ENCODE measurements at places on chromosomes 11 and 22.

DNA sequence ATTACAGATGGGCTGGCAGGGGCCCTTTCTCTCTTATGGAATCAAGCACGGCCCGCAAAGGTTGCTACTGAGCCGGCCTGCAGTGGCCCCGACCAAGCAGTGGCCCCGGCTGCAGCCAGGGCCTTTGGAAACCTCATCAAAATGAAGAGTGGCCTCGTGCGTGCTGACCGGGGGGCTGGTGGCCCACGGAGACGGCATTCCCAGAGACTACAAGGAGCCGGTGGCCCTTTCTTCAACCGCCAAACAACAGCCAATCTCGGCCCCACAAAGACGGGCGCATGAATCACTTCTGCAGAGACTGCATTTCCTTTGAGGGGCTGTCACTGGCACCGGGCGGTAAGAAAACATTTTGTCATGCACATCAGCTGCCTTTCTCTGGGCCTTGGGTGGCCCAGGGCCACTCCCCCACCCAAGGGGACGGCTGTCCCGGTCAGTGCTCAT is 43.1 kb upstream of the FGF3 start:
- DNase-seq, result no peak

DNA sequence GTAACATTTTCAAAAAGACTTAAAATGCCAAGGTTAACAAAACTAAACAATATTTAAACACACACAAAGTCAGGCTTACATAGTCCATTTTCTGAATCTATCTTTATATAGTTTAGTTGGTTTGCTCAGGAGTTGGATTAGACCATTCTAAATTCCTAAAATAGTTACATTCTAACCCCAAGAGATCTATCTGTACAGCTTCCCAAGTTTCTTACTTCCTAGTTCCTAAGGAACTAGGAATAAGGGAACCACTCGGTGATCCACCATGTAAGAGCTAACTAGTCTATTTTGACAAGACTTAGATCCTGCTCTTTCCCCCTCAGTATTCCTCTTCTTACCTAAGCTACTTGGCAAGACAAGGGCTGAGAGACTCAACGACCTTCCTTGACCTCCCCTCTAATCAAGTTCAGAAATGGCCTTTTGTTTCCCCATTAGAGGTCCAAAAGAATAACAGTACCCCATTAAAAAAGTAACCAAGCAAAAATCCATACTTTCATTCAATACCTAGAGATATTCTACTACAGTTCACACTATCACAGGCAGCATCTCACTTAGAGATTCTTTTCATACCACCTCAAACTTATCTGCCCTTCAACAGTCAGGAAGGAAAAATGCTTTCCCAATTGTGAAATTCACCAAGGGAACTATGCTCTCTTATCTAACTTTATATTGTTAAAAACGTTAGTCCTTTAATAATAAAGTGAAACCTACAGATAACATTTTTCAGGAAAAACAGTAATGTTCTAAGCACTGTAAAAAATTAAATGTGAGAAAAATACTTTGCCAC is 253.1 kb downstream of the TTC28 start:
- DNase-seq, result no peak

GRCh38 chr11:110858547-110858921 is 146.3 kb upstream of the ARHGAP20 start:
- DNase-seq, result no peak

DNA sequence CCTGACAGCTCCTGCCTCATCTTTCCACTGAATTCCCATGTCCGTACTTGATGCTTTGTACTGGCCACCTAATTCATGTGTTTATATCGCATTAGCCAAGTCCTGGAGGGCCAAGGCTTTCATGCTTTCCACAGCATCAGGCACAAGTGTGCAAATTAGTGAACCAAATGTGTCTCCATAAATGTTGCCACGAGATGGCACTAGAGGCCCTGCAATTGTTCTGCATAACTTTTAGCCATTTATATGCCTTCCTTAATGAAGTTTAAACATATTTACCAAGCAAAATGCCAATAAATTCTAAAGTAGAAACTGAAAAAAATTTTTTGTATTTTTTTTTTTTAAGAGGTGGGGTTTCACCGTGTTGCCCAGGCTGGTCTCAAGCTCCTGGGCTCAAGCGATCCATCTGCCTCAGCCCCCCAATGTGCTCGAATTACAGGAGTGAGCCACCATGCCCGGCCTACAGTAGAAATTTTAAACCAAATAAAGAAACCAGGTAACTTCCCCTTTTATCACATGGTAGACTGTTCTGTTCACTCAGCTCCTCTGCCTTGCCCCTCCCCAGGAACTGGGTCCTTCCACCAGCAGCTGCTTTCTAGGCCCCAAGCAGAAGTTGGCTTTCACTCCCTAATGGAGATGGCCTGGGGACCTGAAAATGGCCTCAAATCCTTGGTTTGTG is 20.8 kb upstream of the IL18BP start:
- DNase-seq, result no peak

GRCh38 chr22:37331034-37331428 is 48.7 kb downstream of the CYTH4 start:
- DNase-seq, result no peak

DNA sequence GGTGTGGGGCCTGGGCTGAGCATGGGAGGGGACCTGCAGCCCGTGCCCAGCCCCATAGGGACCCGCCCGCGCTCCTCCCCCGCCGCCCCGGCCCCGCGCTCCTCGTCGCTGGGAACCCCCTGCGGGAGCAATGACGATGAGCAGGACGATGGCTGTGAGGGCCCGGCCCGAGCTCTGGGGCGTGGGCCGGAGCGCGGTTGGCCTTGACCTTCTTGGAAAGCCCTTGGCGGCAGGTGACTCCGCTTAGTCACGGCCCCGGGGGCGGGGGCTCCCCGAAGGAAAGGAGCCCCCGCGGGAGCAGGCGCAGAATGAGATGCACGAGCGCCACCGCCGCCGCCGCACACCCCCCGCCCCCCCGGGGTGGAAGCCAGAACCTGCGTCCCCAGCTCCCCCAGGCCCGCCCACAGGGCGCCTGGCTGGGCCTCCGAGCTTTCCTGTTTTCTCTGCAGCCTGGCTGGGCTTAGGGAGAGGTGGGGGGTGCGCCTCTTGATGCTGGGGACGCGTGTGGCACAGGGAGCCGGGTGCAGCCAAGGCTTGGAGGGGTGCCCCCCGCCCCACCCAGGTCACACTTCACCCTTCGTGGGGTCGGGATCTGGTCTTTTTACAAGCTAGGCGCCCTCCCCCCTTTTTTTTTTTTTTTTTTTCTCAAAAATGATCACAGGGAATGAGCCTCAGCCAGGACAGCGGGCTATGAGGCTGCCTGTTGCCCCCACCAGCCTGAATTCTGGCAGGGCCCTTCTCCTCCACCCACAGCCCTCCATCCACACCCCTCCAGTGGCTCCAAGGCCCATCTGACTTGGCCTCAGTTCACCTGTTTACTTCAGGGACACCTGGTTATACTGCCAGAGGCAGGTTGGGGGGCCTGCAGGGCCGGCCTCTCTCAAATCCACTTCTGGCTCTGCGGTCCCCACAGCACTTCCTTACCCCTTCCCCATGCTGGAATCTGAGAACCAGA is 17.9 kb downstream of the CRELD2 start:
- no peak for DNase-seq

DNA sequence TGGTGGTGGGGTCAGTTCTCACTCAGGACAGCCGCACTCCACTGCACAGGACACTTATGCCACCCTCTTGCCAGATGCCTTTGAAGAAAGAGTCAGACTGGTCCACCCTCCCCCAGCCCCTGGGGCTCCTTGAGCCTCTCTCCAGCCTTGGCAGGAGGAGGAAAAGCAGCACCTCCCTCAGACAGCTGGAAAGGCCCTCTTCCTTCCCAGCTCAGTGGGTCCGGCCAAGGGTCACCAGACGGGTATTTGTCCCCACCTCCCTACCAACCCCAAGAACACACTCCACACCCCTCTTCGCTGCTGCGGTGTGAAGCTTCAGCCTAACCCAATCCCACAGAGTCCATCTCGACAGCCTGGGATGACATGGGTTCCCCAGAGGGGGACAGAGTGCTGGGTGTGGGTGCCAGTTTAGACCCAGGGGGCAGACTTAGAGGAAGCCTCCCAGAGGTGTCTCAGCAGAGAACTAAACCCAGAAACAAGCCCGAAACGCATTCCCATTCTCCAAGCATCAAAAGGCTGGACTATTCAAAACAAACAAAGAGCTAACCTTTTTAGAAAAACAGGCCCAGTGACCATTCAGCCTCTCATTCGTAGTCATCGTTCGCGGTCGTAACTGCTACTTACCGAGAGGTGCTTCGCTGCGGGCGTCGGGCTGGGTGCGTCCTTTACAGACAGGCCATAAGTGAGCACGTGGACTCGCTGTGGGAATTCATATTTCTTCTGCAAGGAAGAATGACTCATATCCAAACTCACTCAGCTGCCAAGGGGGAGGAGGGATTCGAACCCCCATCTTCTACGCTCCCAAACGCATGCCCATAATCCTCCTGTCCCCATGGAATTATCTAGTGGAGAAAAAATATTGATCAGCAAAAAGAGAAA is 57.5 kb upstream of the ANO1 start:
- no peak for DNase-seq

DNA sequence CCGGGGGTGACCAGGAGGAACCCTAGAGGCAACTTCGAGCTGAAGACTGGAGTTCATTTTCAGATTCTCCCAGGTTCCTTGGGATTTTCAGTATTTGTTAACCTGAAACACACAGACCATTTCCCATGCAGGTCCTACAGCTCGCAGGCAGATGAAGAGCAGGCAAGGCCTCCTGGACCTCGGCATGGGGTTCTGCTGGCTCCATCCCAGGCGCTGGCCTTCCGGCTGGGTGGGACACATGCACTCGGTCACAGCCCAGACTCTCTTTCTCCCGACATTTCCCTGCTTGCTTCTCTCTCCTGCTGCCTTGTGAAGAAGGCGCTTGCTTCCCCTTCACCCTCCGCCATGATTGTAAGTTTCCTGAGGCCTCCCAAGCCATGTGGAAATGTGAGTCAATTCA is 15.4 kb upstream of the TTLL12 start:
- no peak for DNase-seq

DNA sequence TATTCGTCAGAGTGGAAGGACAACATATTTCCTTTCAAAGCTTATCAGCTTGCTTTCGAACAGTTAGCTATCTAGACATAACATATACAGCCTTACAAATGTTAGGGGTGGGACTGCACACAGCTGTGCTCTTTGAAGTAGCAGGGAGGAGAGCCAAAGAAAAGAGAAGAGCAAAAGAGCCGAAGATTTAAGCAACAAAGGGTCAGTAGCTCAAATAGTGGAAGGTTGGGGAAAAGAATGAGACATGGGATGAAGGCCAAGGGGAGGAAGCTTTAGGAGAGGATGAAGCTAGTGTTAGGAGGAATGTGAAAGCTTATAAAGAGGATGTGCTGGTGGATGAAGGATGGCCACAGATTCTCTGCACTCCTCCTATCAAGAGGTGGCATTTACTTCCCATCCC is 31.8 kb upstream of the IGSF22 start:
- no peak for DNase-seq

DNA sequence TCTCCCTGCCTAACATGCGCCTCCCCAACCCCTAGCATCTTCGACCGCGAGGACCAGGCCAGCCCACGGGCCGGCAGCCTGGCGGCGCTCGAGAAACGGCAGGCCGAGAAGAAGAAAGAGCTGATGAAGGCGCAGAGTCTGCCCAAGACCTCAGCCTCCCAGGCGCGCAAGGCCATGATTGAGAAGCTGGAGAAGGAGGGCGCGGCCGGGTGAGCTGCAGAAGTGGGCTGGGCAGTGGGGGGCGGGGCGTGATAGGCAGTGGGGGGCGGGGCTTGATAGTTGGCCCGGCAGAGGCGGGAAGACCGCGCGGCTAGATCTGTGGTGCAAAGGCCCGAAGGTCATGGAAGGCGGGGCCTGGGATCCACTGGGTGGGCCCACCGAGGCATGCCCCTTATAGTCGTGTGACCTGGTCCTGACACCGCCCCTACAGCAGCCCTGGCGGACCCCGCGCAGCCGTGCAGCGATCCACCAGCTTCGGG is 8.7 kb downstream of the SELENOM start:
- no peak for DNase-seq

- DNase-seq, result no peak
These were observed 53.2 kb upstream of the MTNR1B start for GRCh38 chr11:92916299-92916698.

GRCh38 chr11:114426280-114426679 is 13.0 kb upstream of the REXO2 start:
- no peak for DNase-seq

DNA sequence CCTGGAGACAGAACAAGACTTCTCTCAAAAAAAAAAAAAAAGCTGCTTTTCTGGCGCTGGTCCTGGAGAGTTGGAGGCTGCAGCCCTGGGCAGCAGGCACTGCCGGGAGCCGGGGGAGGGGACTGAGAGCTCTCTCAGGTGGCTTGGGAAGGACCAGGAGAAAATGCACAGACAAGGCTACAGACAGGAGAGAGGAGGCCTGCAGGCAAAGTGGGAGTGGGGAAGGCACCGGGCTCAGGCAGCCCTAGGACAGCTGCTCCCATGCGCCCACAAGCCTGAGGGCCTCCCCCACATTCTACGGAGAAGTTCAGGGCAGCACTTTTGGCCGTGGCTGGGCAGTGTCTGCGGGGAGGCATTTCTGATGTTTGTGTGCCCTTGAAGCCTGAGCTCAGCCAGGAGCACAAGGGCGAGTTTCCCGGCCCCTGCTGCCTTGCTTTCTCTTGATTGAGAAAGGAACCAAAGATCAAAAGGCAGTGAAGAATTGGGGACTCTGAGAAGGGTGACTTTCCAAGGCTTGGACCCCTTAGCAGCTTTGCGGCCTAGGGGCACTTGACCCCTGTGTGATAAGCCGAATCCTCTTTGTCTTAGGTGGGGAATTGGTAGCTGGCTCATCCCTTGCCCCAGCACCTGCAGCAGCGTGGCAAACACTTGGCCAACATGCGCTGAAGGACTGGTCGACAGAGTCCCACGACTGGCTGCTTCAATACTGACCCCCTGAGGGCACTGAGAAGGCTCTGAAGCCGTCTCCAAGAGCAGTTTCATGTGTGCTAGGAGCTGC is 35.3 kb downstream of the PPM1F start:
- no peak for DNase-seq

DNA sequence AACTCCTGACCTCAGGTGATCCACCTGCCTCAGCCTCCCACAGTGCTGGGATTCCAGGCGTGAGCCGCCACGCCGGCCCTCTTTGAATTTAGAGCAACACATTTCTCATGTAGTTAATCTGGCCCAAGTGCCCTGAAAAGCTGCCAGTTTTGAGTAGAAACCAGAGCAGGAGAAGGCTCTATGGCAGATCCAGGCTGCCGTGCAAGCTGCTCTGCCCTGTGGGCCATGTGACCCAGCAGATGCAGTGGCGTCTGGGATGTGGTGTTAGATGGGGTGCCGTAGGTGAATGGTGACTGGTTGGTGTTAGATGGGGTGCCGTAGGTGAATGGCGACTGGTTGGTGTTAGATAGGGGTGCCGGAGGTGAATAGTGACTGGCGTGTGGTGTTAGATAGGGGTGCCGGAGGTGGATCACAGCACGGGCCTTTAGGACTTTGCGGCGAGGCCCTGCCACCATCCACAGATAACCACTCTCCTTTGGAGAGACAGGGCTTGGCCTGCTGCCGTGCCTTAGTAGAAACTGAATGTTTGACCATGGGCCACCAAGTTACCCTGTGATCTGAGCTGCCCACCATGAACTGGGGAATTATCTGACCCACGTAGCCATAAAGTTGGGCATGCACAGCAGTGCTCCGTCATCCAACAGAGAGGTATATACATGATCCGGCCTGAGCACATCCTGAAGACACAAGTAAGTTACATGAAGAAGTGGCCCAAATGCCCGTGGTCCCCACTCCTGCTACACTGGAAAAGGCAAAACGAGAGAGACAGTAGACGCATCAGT is 32.7 kb downstream of the ASCL2 start:
- no peak for DNase-seq

All from AG09309 (cell line).